Stimulated activated CD4-positive, alpha-beta T cell treated with anti-CD3 and anti-CD28 coated beads, Interleukin-15, amount 100 ng/mL, for 24 hours (primary cell): ENCODE measurements at places on chromosomes 5 and 9.

GRCh38 chr9:99129091-99129490 lies 24.2 kb downstream of the TGFBR1 start:
- DNase-seq = no peak

GRCh38 chr5:52605317-52606313 lies 182.1 kb upstream of the ITGA1 start:
- no peak for DNase-seq

GRCh38 chr5:32311404-32312196 lies 1.1 kb downstream of the MTMR12 start:
- no peak for DNase-seq

DNA sequence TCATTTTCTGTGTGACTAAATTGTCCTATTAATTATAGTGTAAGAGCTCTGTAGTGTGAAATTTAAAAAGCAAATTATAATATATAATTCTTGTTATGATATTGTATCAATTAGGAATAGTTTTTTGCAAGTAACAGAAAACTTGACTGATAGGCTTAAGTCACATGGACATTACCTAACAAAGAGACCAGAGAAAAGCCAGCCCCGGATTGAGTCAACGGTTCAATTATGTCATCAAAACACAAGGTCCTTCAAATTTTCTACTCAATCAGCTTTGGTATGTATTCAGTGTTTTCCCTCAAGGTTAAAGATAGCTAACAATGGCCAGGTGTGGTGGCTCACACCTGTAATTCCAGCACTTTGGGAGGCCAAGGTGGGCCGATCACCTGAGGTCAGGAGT lies 126.7 kb upstream of the PTGER4 start:
- DNase-seq = no peak

- DNase-seq = no peak
Measured at GRCh38 chr5:40607202-40607601, 72.5 kb upstream of the PTGER4 start.

DNA sequence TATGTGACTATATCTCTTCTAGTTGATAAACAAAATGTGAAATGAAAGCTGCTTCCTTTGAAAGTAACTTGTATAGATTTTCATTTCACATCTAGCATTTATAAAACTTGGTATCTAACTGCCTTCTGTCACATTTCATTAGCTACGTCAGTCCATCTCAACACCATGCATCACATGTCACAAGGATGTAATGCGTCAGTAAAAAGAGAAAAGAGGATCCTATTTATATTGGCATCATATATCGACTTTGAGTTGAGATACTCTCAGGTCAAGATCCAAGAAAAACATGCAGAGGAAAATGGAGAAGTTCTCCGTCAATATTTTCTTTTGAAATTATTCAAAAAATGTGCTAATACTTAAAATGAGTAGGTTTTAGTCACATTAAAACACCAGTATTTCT lies 1211.2 kb downstream of the EFNA5 start:
- DNase-seq = no peak

GRCh38 chr5:121681229-121681855 lies 170.3 kb upstream of the FTMT start:
- DNase-seq = no peak

GRCh38 chr5:33981408-33982162 lies 2.9 kb downstream of the SLC45A2 start:
- DNase-seq = no peak

DNA sequence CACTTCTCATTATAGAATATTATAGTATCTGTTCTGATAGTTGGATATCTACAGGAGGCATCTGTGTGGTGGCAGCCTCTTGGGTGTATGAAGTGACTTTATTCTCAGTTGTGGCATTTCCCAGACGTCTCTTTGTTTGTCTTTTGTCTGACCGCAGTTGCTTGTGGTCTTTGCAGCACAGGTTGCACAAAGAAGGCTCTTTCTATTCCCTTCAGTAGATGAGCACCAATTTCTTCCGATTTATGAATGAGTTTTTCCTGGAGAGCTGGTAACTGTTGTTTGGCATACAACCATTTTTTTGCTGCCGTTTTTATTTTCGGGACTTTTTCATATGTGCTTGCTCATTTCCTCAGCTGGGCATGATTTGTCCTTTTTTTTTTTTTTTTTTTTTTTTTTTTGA lies 56.4 kb upstream of the MYO10 start:
- DNase-seq = peak; percentile 3

- peak; percentile 64 for DNase-seq
Measured at GRCh38 chr9:35649431-35650340, 1.0 kb downstream of the SIT1 start.

GRCh38 chr9:14006386-14007187 lies 307.4 kb downstream of the NFIB start:
- DNase-seq = no peak

GRCh38 chr5:39167141-39167971 lies 52.0 kb downstream of the FYB1 start:
- no peak for DNase-seq

DNA sequence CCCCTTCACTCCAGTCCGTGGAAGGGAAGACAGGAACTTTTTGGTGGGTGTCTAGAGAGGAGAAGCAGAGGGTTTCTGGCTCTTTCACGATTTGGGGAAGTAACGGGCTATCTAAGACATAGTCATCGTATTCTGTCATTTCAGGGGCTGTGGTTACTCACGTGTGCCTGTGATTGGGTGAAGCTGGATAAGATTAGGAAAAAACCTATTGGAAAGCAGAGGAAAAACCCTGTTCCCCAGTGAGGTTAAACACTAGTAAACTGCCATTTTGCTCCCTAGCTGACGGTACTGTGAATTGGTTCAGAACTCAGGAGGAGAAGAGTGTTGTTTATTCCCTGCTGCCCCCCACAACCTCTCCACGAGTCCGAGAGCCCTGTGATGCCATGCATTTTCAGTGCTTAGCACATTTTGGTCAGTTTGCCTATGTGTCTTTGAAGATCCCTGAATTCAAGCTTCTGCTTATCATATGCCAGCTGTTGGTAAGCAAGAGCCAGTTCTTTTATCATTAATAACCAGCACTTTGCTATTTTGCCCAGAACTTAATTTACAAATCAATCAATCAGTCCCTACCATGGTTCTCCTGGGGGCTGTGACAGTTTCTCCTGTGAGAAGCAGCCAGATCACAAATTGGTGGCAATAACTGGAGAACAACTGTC lies 45.1 kb upstream of the ROR2 start:
- no peak for DNase-seq

GRCh38 chr5:141825241-141825671 lies 53.0 kb downstream of the PCDH1 start:
- no peak for DNase-seq

DNA sequence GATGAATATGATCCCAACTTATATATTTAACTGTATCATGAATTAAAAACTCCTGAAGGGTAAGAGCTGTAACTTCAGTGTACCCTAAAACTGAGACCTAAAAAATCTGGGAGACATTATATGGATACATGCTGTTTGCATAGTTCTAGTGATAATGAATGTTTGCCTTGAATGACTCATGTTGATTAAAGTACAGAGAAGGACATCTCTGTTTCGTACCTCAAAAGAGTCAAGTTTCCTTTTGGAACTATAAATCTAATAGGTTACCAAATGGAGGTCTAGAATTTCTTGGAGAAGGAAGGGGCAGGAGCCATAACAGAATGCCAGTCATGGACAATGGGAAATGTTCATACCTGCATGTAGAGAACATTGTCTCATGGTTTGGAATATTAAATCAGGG lies 168.1 kb downstream of the SNCAIP start:
- no peak for DNase-seq

GRCh38 chr5:119330367-119331183 lies 25.2 kb upstream of the TNFAIP8 start:
- peak; percentile 72 for DNase-seq

GRCh38 chr5:89988129-89988810 lies 421.3 kb downstream of the CETN3 start:
- DNase-seq = no peak

GRCh38 chr9:89047667-89048066 lies 56.4 kb downstream of the S1PR3 start:
- DNase-seq = no peak

- DNase-seq = no peak
Measured at GRCh38 chr5:60829490-60830266, 14.4 kb downstream of the ELOVL7 start.

GRCh38 chr5:45113726-45114125 lies 305.0 kb downstream of the MRPS30 start:
- no peak for DNase-seq

- no peak for DNase-seq
Measured at GRCh38 chr9:121786543-121786948, 135.1 kb downstream of the DAB2IP start.

GRCh38 chr9:22817181-22817580 lies 370.6 kb downstream of the DMRTA1 start:
- no peak for DNase-seq

DNA sequence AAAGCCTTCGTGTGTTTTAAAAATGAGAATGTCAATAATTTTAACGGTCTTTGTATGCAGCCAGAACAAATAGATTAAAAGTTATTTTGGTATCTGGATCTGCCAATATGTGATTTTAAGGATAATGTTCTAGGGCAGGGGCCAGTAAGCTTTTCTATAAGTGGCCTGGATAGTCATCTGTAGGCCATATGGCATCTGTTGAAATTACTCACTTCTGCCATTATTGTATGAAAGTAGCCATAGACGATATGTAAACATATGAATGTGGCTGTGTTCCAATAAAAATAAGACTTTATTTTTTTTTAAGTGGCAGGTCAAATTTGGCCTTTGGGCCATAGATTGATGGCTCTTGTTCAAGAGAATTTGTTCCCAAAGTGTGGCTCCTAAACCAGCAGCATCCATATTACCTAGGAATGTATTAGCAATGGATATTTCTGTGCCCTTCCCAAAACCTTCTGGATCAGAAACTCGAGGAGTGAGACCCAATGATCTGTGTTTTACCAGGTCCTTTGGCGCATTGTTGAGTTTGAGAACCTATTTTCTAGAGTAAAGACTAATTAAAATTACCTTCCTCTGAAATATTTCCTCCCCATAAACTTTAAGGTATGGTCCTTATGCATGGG lies 55.9 kb downstream of the C6 start:
- DNase-seq = no peak

GRCh38 chr9:2157277-2158110 lies 142.3 kb downstream of the SMARCA2 start:
- peak; percentile 67 for DNase-seq

GRCh38 chr5:16437977-16438376 lies 27.6 kb downstream of the ZNF622 start:
- DNase-seq = no peak

GRCh38 chr9:16626577-16627130 lies 243.8 kb downstream of the BNC2 start:
- no peak for DNase-seq

- no peak for DNase-seq
Measured at GRCh38 chr5:97544240-97544639, 361.2 kb upstream of the RIOK2 start.

GRCh38 chr5:1100664-1101574 lies 10.9 kb downstream of the SLC12A7 start:
- DNase-seq = no peak

DNA sequence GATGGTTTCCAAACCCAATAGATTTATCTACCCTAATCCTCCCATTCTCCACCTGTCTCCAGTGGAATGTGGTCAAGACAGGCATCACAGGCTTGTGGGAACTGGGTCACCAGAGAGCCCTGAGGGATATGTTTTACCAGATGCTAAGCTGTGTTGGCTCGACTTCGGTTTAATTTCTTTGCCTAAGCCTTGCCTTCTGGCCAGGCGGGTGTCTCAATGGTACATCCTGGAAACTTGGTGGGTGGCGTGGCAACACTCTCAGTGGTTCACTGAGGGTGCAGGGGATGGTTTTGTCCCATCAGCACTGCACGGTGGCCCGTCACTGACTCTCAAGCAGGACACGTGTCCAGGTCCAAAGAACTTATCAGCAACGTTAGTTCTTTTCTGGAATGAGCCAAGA lies 192.2 kb downstream of the TENT4A start:
- no peak for DNase-seq

GRCh38 chr9:128275198-128276007 lies at the start of gene GOLGA2:
TSS of gene GOLGA2 (minus strand) at chr9:128276007. CDS start at chr9:128275976, 31 bp downstream.
- peak; percentile 21 for DNase-seq

DNA sequence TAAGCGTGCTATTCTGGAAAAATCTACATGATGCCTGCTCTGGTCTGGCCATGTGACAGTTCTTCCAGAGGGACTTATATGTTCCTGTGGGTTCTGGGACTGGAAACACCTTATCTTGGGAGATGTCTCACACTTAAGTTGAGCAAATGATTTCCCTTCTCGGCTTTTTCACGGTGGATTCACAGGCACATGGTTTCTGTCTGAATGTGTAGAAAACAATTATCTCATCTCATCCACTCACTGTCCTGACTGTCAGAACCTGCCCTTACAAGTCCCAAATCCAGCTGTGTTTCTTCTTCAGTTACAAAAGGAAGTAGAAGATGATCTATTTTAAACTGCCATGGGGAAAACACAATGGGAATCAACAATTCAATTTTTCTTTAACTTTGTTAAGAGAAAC lies 184.0 kb downstream of the SYK start:
- DNase-seq = no peak

DNA sequence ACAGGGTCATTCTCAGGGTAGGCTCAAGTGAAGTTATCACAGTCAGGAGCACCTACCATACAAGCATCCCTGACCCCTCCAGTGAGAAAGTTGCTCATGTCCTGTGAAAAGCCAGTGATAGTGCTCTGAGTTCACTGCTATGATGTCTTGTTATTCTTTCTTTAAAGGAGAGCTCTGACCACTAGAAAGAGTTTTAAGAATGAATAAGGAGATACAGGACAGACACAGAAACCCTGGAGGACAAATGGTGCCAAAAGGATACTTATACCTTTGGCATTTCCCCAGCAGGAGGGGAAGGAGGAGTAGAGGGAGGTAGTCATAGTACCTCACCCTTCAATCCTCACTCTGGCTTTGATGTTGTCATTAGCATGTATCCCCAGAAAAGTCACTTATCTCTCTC lies 84.0 kb upstream of the AGXT2 start:
- DNase-seq = no peak

DNA sequence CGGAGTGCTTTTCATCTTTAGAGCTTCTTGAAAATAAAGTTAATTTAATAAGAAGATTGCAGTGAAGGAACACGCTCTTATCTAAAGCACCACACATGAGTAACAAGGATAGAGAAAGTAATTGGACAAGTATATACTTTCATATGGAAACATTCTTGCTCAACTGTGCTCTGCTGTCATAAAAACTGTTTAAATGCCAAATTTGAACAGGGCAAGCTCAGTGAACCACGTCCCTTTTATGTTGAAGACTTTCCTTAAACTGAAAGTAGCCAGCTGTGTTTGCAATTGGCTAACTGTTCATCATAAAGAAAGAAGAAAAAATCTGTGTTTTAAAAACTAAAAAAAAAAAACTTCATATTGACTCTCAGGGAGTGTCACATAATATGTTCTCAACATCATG lies 1610.7 kb upstream of the C9orf72 start:
- DNase-seq = no peak

- DNase-seq = no peak
Measured at GRCh38 chr5:76622973-76623596, at the start of gene F2RL2. TSS of gene F2RL2 (minus strand) at chr5:76623403. CDS start at chr5:76623230, 173 bp downstream.

DNA sequence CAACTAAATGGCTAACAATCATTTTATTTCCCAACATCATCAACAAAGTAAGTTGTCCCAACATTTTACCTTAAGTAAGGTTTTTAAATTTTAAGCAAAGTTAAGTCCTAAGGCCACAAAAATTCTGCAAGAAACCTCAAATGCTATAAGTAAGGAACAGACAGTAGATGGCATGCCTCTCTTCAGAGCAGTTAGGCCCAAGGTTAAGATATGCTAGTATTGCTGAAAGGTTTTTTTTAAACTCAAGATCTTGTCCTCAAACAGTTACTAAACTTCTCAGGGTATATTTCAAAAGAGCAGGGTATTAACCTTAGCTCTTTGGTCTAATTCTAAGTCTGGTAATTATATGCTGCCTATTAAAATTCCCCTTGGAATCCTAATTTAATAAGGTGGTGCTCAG lies 35.1 kb downstream of the PJA2 start:
- DNase-seq = no peak
